Activated T-cell treated with anti-CD3 and anti-CD28 coated beads for 1 hour (primary cell): ENCODE measurements at places on chromosomes 4 and X.

DNA sequence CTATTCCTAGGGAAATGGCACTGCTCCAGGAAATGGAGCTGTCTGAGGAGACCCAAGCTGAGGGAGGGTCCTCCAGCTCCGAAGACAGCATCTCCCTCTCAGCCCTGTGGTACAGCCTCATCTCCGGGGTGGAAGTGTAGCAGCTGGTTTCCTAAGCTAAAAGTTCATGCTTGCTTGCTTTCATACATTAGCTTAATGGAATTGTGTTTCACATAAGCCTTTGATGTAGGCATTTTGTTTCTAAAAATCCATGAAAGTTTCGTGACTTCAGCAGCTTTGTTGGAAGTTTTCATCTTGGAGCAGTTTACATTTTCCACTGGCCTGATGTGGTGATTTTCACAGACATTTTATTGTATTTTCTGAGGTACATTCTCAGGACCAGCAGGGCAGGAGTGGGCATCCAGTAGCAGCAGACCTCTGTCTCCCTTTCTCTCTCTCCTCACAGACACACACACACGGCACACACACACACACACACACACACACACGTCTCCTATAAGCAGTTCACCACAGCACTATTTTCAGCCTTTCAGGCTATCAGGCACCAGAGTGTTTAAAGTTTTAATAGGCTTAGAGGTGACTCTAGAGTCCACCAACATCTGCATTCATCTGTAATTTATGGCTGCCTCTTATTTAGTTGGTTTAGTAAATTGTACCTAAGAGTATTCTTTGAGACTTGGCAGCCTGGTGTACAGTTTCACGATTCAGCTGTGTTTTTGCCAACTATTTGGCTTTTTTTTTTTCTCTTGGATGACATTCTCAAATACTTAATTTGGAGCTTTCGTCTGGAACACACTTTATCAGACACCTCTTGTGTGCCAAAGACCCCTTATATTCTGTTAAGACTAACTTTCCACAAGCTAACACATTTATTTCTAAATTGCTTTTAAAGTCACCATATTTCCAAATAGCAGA, 225.8 kb upstream of the SFRP2 start:
- no peak for DNase-seq

DNA sequence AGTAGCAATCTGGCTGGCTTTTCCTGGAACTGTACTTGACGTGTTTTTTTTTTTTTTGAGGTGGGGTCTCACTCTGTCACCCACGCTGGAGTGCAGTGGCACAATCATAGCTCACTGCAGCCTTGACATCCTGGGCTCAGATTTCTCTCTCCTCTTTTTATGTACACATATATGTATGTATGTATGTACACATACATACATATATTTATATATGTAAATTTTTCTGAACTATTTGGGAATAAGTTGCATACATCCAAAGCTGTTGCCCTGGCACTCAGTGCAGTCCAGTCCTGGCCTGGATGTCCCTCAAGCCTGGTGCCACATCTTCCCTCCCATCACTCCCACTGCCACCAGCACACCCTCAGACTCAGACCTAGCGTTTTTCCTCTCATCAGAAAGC, 89.0 kb upstream of the SHISA3 start:
- DNase-seq, result no peak

DNA sequence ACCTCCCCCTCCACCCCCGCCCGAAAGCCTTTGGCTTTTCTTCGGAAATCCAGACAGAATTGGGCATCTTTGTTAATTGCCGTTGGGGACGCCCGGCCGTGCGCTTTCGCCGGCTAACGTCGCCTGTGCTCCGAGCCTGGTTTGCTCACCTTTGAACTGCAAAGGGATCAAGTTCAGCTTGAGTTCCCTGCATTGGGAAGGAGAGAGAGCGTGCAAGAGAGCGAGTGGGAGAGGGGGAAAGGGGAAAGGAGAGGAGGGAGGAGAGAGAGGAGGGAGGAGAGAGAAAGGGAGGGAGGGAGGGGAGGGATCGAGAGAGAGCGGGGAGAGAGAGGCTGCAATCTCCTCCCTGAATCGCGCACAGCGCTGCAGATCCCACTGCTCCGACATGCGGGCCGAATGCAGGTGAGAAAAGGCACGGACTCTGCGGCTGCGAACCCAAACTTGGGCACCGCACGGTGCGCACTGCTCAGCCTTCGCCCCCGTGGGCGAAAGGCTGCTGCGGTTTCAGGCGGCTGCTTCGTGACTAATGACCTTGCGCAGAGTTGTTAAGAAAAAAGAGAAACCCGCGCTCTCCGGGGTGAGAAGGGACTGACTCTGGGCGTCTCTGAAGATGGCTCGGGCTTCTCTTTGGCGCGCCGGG, at the start of gene PCDH7:
Gene PCDH7 (plus strand): TSS at position 349 of the 640 bp plus-strand sequence. CDS start 1,054 bp downstream, outside the sequence.
- DNase-seq, result no peak

DNA sequence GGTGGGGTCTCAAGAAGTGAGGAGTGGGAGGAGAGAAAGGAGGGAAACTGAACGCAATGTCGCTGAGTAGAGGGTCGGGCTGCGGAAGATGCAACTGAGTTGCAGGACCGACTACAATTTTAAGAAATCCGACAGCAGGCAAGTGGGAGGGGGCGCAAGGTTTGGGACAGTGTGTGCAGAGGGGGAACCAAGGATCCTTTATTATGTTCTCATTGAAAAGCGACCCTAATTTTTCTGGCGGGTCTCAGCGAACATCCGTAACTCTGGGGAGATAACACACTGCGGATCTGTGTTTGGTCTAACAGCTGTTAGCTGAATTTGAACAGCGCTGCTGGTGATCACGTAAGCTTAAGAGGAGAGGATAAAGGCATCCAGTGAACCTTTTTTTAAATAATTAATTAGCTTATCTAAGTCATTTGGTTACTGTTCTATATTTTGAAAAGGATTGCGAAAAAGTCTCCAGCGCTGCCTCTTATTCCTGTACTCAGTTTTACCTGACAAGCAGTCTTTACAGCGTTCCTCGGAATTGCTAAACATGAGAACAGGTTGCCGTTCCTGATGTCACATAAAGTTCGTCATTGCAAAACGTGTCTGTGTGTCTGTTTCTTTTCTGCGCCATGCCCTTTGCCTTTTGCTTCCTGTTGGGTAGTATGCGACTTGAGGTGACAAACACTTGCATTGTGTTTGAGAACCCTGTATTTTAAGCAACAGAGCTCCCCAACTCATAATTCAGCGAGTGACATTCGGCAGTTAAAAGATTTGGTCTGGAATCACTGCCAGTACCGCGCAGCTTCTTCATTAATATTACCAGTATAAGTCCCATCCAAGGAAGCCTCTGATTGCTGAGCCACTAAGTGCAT, 1.3 kb downstream of the HTR2C start:
- no peak for DNase-seq

GRCh38 chrX:68650491-68650890, 3.0 kb downstream of the STARD8 start:
- DNase-seq, result no peak

GRCh38 chr4:5890063-5890727, 2.7 kb downstream of the CRMP1 start:
- no peak for DNase-seq

- DNase-seq, result no peak
These were observed 63.2 kb downstream of the ADRA2C start for GRCh38 chr4:3829211-3829955.

DNA sequence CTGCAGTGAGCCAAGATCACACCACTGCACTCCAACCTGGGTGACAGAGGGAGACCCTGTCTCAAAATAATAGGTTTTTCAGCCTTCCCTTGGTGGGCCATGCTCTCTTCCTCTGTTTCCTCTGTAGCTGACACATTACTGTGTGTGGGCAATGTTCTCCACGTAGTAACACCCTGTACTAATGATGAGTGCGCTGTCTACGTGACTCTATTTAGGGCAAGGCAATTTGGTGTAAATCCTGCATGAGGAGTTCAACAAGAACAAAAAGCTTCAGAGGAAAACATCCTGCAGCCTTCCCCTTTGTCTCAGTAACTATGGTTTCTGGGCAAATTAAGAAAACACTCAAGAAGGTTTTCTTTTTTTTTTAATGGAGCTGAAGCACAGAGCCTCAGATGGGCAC, 24.4 kb upstream of the JAKMIP1 start:
- no peak for DNase-seq
